ENCODE measurements at places on chromosomes 4 and X. TPM values are rescaled to one million over a fixed set of nuclear protein-coding genes. Genes with fewer than 3 reads are reported as not detected.

MUC7 gene
- total RNA-seq = not detected

DRP2 gene
- total RNA-seq = 0.33 TPM

CT55 gene
- total RNA-seq = not detected

IL9R gene
- total RNA-seq = 0.10 TPM

SLC9A6 gene
- 16.7 TPM for total RNA-seq
